ENCODE measurements at places on chromosomes 5 and 9.

DNA sequence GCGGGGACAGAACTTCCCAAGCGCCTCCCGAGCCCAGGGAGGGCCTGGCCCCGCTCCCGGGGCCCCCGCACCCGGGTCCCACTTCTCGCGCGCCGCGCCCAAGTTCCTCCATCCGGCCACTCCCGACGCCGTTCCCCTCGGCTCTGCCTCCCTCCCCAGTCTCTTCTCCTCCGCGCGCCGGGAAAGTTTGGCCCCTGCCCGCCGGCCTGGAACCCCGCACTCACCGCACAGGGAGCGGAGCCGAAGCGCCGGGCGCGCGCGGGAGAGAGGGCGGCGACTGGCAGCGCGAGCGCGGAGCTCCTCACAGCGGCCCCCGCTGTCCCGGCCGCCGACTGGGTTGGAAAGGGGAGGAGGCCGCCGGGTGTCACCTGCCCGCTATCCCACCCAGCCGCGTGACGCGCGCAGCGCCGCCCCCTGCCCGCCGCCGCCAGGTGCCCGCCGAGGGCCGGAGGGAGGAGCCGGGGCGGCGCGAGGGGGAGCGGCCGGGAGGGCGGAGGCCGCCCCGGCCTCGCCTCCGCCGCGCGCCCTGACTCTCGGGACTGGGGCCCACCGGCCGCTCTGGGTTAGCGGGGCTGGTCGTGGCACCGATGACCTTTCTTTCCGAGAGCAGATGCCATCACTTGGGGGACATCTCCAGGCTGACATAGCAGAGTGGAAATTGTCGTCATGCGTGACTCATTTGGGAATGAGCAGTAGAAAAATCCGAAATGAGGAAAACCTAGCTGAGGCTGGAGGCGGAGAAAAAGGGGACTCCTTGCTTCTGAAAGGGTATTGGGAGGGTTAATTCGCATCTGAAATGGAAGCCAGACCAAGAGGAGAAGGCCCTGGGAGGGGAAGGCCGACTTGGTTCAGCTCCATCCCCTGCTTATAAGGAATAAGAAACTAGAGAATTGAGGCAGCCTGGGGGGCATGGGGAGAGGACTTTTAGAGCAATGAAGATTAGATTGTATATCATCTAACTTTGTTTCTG is at the start of gene ELOVL7:
ELOVL7 (minus strand) TSS at position 334 of the 970 bp plus-strand sequence. CDS start 56,872 bp downstream, outside the sequence.
- peak; percentile 67 for DNase-seq

DNA sequence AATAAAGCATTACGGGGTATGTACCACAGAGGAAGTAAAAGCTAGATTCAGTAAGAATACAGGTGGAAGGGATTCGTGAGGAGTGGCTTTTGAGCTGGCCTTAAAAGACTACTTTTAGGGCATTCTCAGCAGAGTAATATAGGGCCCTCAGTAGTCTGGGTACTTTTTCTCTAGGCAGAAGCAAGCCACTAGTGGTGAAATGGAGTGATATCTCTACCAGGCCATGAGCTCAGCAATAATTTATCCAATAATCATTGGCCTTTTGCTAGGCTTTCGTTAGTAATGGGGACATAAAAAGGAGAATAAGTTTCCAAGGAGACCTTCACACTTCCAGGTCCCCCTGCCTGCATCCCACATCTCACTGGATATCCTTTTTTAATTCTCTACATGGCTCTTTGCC is 1.7 kb downstream of the POLR3G start:
- DNase-seq: no peak

- DNase-seq: no peak
Measured at GRCh38 chr5:177507165-177507564, 2.5 kb downstream of the DOK3 start.

GRCh38 chr5:115624994-115625393 is 842 bp downstream of the TMED7 start:
- DNase-seq: no peak

DNA sequence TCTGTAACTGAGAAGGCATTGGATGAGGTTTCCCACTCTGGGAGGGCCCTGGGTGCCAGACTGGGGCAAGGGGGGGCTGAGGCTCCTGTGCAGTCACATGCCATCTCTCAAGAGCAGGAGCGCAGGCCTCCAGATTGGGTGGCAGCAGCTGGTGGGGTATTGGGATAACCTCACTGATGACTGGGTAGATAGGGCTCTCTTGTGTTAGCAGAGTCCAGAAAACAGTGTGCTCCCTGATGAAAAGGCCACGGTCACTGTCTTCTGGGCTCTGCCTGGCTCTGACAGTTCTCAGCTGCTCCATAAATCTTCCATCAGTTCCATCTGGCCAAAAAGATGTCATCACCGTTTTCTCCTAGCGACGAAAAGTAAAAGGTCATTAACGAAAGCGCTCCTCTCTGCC is 21.8 kb upstream of the NKX2-5 start:
- DNase-seq: no peak

DNA sequence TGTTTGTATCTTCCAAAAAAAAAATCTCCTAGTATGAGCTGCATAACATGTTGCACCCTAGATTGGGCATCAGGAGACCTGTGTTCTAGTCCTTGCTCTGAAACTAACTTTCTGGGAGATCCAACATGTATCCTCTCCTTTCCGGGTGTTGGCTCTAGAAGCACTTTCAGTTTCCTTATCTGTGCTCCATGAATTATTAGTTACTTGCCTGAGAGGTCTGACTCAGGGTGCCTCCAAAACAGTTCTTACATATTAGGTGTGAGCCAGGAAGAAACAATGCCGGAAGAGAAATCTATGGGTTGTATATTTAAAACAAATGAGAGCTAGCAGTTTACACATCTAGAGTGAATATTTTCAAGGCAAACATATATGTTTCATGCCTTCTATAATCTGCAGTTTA is 36.7 kb upstream of the SLC36A2 start:
- no peak for DNase-seq

DNA sequence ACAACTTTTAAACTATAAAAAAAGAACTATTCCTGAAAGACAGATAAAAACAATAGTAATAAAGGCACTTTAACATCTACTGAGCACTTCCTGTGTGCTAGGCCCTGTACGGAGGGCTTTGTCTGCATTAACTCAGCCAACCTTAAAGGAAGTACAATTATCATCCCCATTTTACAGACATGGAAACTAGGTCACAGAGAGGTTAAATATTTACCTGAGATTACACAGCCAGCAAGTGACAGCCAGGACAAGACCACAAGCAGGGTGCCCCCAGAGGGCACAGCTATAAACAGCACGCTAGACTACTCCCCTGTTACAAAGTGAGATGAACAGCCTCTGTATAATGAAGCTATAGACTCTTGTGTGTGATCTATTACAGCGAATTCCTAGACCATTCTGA is 25.5 kb downstream of the DDX31 start:
- DNase-seq: no peak

GRCh38 chr5:81247441-81247972 is 14.4 kb downstream of the CKMT2 start:
- DNase-seq: peak; percentile 23

GRCh38 chr5:14153932-14154731 is 11.0 kb downstream of the TRIO start:
- DNase-seq: peak; percentile 75

DNA sequence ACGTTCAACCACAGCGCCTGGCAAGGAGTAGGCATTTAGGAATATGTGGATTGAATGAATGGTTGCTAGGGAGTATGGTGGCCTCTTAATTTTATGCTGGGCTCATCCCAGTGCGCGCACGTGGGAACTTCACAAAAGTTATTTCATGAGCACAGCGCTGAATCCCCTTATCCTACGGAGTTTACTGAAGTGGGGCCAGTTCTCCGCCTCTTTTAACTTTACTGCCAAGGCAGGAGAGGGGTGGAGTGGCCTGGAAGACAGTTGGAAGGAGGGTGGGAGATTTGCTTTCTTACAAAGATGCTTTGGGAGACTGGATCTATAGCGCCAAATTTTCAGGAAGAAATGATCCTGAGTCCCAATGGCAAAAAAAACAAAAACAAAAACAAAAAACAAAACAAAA is 326.5 kb downstream of the SH3GL2 start:
- DNase-seq: no peak

- no peak for DNase-seq
Measured at GRCh38 chr9:110543631-110544051, 35.9 kb downstream of the SVEP1 start.

DNA sequence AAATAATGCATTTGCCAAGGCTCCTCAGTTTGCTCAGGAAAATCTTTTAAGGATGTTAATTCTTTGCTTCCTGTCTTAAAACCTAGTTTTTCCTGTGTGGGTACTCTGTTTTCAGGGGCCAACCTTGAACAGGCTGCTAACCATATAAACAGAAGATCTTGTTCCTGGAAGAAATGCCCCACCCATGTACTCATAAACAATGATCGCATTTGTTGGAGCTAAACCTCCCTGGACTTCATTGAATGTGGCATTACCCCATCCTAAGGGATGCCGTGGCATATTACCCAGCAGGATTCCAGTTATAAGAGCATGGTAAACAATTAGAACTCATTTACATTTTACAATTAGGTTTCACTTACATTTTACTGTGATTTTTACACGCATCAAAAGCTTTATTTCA is 436.0 kb downstream of the ZNF608 start:
- DNase-seq: no peak

DNA sequence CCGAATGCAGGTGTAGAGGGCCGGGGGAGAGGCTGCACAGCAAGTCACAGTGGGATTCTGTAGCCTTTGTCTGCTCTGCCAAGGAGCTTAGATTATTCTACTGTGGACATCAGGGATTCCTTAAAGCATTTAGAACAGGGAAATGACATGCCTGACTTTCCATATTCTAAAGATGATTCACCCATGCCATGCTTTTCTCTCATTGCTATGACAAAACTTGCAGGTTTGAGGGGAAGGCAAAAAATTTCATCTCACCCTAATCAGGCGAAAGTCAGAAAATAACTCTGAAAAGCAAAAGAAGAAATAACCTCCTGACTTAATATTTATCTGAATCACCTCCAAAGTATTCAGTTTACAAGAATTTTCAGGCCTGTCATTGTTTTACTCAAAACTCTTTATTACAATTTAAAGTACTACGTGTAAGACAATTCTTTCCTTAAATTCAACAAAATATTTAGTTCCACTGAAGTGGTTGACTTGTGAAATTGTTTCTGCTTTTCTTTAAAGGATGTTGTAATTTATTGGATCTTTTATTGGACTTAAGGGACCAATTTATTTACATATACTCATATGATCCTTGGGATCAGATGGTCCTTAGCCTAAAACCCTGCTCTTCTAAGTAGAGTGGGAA is 30.0 kb upstream of the GAS1 start:
- no peak for DNase-seq

Measured in HTR-8/SVneo (cell line).